ENCODE measurements at places on chromosomes 7 and 10.

DNA sequence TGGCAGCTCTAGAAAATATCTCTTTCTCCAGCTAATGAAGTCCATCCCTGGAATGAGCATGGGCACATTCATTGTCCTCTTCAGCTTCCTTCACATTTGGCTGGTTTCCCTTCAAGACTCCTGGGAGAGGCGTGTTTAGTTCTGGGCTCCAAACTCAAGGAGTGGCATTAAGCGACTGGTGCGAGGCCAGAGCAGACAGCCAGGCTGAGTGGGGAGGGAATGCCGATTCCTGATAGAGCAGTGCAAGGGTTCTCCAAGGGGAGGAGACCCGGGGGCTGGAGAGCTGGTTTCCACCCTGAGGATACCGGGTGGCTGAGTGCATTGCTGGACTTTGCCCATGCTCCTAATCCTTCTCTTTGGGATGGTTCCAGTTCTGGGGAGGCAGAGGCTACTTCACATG, 372.1 kb downstream of the RPS24 start:
- no peak for DNase-seq

DNA sequence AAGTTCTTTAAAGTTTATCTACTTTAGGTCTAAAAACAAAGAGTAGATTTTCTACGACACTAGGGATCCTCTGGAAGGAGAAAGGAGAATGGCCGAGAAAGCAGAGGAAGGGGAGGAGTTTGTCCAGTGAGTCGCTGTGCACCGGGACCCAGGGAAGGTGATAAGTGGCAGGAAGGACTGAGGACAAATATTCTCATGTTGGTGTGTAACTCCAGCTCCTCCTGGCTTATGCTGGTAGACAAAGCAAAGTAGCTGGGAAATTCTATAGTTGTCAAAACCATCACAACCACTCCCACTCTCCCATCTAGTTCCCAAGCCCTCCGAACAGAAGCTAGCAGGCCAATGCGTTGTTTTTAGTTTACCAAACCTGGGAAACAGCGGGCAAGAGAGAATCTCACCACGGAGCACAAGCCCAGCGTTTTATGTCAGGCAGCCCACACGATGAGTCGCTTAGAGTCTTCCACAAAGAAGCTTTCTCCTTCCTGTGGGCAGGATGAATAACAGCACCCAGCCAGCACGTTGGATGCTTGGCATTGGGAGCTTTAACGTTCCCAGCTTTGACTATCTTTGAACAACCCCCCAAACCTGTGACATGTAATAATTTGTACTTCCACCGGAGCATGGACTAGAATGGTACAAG, 32.9 kb upstream of the JCAD start:
- DNase-seq = no peak

- peak; percentile 72 for DNase-seq
Measured at GRCh38 chr7:16063716-16064675, 357.3 kb downstream of the CRPPA start.

DNA sequence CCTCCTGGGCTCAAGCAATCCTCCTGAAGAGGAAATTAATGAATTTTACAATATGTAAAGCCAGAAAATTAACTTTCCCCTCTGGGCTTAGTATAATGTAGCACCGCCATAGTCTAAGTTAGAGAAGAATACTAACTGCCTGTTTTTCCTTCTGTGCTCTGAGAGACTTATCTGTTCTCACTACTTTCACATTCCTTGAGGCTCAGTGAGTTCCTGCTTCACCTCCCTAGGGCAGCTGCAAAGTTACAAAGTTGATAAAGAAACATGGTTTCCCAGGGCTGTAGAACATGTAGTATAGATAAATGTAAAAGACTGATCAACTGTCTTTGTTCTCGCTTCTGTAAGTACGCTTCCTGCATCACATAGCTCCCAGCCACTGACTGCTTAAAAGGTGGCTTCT, 16.0 kb upstream of the OLAH start:
- DNase-seq = no peak

- no peak for DNase-seq
Measured at GRCh38 chr10:86139066-86139657, 227.4 kb downstream of the GRID1 start.

GRCh38 chr7:32893207-32893524, 1.6 kb upstream of the KBTBD2 start:
- no peak for DNase-seq

DNA sequence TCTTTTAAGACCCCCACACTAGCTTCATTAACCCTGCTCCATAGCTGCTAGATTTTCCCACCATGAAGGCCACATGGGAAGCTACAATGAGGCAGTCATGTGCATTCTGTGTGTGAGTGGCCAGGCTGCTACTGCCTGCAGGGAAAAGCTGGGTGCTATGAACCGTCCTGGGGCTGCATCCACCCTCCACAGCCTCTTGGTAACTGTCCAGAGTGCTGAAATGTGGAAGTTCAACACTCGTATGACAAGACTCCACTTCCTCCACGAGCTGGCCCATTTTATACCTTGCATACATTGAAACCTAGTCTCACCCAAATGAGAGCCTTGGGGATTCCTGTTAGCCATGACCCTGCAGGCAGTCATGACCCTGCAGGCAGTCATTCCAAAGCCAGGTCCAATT, 59.4 kb downstream of the CUZD1 start:
- peak; percentile 0 for DNase-seq

GRCh38 chr7:120052884-120053382, 220.0 kb upstream of the KCND2 start:
- DNase-seq = peak; percentile 11

DNA sequence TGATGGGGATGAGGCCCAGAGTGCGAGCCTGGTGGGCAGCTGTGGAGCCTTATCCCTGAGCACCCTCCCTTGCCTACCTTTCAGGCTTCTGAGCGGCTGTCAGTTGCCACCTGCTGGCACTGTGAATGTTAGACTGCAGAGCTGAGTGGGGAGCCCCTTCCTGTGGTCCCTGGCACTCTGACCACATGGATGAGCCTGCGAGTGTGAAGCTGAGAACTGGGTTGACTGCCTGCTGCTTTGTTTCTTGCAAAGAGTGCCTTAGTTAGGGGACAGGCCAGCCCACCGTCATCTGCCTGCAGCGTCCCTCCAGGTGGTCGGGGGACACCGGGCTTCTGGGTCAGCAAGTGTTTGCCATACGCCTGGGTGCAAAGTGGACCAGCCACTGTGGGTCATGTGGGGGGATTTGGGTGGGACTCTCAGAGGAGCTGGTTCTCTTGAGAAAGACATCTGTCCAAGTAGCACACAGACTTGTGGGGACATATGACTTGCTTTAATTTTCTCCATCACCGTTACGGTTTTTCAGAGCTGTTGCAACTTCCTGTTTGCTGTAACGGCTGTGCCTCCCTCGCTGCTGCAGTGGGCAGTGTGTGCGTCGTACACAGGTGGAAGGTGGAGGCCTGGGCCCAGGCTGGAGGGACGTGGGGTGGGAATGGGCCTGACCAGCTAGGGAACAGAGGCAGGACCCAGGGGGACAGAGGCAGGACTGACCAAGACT, 13.7 kb downstream of the INPP5A start:
- no peak for DNase-seq

DNA sequence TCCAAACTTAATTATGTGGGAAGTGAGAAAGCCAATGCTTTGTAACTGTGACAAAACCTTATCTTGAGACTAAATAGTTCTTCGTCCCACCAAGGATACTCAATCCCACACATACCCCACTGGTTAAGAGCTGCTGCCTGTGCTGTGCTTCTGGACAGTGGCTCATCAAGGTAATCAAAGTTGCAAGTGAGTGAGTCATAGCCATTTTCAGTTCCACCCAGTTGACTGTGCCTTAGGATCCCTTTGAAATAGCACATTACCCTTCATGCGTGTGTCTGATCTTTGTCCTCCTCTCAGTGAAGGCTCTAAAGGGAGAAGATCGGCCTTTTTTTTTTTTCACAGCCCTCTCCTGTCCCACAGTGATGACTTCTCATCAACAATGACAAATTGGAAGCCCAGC, 706.0 kb upstream of the AUTS2 start:
- DNase-seq = peak; percentile 24

DNA sequence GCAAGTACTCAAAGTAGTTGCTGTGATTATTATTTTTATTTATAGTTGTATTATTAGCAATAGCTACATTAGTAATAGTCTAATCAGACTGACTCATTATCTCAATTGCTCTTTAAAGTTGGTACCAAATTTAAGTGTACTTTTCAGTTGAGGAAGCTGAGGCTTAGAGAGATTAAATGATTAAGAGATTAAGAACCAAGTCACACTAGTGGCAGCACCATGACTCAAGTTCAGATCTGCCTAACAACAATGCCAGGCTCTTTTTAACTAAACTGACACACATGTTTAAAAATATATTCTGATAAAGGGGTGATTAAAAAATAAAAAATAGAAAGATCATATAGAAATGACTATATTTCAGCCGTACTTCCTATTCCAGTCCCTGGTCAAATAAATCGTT, 42.0 kb downstream of the FZD1 start:
- DNase-seq = no peak

DNA sequence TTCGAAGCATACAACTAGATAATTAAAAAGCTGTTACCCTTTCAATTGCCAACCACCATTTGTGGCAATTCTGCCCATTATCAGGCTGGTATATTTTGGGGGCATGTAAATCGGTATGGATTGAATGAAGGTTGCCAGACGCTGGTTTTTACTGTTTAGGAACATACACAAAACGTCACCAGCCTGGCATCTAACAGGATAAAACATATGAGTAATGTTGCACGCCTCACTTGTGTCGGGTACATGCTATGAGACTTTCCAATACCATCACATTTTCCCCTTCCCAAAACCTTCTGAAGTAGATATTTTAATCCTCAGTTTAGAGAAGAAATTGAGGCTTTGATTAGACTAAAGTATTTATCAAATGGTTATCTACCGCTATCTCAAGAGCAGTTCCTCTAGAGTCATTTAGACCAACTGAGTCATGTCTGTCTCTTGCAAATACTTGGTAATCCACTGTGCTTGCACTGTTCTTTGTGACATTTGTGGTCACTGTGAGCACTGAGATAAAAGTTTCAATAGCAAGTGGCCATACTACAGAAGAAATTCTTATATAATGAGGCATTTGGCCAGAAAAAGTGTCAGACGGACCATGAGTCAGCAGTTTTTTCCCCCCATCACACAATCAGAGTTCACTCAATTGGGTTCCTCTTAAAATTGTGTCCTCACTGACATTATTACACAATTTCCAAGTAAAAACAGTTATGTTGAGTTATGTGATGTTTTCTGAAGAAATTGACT, 498.7 kb downstream of the NXPH1 start:
- DNase-seq = no peak

DNA sequence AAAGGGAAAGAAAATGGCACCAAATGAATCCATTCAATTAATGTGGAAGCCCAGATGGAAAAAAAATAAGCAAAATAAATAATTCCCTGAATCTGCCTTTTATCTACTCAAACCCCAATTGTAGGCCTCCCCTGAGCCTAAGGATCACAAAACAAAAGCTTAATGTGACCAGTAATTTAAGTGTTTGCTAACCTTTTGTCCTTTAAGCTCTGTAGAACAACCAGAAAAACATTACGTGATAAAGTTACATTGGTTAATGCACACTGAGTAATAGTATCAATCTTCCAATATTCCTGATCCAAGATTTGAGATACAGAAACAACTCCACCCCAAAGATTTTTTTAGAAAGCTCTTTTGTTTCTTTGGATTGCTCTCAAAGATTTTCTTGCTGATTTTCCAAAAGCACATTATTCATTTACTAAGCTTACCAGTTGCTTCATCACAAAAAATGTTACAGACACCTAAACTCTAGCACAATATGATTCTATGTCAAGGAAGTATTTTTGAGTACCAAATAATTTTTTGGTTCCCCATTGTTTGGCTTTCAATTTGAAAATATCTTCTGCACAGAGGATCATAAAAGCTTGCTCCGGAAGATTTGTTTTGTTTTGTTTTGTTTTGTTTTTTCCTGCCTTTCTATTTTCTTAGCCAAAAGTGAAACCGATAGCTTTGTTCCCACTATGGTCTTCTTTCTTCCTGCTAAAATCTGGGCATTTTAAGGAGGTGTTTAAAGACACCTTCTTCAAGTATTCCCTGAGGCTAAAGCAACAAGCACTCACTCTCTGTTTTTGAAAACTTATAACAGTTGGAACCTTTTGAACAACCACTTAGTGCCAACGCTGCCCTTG, 54.2 kb downstream of the TRIL start:
- DNase-seq = no peak

DNA sequence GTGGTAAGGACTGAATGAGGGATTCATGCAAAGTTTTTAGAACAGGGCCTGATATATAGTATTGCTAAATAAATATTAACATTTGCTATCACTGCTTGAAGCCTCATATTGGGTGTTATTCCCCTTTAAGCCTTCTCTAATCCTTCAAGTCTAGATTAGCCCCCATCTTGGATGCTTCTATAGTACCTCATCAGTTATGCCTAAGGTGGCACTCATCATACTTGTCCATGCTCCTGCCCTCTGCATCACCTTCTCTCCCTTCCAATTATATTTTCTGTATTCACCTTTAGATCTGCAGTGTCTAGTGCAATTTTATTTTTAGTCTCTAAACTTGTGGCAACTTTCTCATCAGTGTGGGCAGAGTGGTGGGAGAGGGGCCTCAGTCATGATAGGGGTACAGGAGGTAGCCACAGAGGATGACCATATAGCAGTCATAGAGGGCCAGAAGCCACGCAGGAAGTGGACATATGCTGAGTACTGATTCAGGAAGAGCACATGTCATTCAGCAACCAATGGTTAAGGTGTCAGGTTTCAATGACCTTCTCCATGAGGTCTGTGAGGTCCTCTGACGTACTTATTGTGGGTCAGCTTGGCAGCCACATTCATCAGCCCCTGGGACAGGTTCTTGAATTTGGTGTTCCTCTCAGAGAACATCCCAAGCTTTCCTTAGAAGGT, 2.5 kb downstream of the ENTPD1 start:
- no peak for DNase-seq

DNA sequence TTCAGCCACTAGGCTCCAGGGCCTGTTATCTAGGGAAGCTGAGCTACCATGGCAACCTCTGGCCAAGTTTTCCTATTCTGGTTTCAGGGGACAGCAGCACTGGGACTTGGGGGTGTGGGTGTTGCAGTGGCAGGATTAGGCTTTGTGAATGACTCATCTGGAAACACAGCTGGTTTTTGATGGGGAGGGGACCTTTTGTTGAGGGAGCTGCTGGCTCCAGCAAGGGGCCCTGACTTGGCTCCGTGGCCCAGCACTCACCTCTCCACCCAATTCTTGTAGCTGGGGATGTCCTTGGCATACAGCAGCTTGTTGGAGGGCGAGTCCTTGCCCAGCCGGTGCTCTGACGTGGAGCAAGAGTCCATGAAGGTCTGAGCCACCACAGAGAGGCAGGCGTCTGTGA, 435.9 kb downstream of the PLXNA4 start:
- no peak for DNase-seq

GRCh38 chr10:66180581-66181318, 745.1 kb upstream of the LRRTM3 start:
- DNase-seq = peak; percentile 17
